ENCODE measurements at places on chromosomes 6 and 20.

DNA sequence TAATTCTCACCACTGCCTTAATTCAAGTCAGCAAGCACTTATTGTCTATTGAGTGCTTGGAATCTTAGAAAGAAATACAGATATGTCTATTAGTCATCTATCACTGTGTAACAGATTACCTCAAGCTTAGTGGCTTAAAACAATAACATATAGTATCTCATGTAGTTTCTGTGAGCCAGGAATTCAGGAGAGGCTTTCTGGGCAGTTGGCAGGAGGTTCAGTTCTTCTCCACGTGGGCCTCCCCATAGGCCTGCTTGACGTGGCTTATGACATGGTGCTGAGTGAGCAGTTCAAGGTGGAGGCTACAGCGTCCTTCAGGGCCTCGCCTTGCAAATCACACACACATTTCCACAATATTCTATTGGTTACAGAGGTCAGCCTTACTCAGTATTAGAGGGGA is 69.7 kb downstream of the DTD1 start:
- no peak overlapping the region for H3K4me3 ChIP-seq
- H3K4me1 ChIP-seq, result no peaks in the 10 kb centered on the region
- no peaks in the 10 kb centered on the region for H3K27me3 ChIP-seq
- H3K36me3 ChIP-seq, result no peaks in the 10 kb centered on the region

DNA sequence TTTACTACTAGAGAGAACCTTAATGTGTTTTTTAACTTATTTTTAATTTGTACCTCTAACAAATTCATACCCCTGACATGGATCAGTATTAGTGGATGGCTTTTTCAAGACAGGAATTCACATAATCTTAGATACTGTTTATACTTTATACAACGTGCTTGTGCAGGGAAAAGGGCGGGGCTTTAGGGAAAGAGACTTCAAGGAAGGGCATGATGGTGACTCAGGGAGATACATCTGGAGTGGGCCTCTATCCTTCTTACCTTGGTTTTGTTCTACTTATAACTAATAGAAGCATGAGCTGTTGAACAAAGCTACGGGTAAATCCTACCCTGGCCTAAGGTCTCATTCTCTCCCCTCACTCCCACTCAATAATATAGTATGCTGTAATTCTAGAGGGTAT is 160.8 kb downstream of the C6orf58 start:
- DNase-seq, result no peak
- H3K27me3 ChIP-seq, result no peaks in the 10 kb centered on the region
- no peak overlapping the region for H3K27ac ChIP-seq
- H3K4me1 ChIP-seq, result no peaks in the 10 kb centered on the region
- H3K36me3 ChIP-seq, result peaks cover 2% of the 10 kb centered on the region
- no peak overlapping the region for H3K4me3 ChIP-seq

DNA sequence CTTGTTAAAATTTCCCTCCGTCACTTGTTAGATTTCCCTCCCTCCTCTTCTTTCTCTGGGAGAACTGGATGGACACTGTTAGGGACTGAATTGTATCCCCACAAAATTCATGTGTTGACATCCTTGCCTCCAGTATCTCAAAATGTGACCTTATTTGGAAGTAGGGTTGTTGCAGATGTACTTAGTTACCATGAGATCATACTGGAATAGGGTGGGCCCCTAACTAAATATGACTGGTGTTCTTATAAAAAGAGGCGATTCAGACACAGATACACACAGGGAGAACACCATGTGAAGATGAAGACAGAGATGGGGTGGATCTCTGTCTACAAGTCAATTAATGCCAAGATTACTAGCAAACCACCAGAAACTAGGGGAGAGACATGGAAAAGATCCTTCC is 139.5 kb downstream of the ALDH8A1 start:
- peaks cover 2% of the 10 kb centered on the region for H3K27me3 ChIP-seq
- no peak overlapping the region for H3K4me3 ChIP-seq
- DNase-seq, result no peak
- H3K27ac ChIP-seq, result no peak overlapping the region

DNA sequence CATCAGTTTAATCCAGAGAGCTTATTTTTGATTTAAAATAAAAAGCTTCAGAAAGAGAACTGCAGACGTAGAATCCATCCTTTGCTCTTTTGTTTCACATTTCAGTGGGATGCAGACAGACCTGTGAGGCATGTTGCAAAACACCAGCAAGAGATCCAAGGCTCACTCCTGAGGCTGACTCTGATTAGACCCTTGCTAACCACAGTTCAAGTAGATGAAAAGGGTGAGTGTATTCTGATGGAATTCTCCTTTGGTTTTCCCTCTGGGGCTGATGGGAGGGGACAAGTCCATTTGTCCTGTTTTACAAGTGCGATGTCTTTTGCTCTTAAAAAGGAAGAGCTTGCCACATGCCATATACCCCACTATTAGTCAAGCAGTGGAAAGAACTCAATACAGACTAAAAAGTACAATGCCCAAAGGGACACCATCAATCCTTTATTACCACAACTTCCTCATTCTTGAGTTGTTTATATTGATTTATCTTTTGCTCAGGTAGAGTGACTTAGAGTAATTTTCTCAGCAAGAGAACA is 772.7 kb downstream of the MAFB start:
- H3K4me1 ChIP-seq, result no peaks in the 10 kb centered on the region
- no peak overlapping the region for H3K4me3 ChIP-seq
- peaks cover 6% of the 10 kb centered on the region for H3K27me3 ChIP-seq
- no peak for DNase-seq
- H3K27ac ChIP-seq, result no peak overlapping the region
- H3K36me3 ChIP-seq, result no peaks in the 10 kb centered on the region

- no peaks in the 10 kb centered on the region for H3K4me1 ChIP-seq
- H3K27ac ChIP-seq, result no peak overlapping the region
- H3K27me3 ChIP-seq, result no peaks in the 10 kb centered on the region
- no peak overlapping the region for H3K4me3 ChIP-seq
- no peak for DNase-seq
- no peaks in the 10 kb centered on the region for H3K36me3 ChIP-seq
Observed at GRCh38 chr6:148438632-148439031, 96.0 kb downstream of the SASH1 start.

GRCh38 chr6:71079677-71080076 is 122.8 kb upstream of the B3GAT2 start:
- H3K4me3 ChIP-seq, result no peak overlapping the region
- no peaks in the 10 kb centered on the region for H3K27me3 ChIP-seq
- DNase-seq, result no peak
- no peaks in the 10 kb centered on the region for H3K4me1 ChIP-seq

- H3K4me1 ChIP-seq, result no peaks in the 10 kb centered on the region
- no peak overlapping the region for H3K4me3 ChIP-seq
Observed at GRCh38 chr20:58994390-58995159, 12.5 kb downstream of the CTSZ start.

- no peak for DNase-seq
Observed at GRCh38 chr20:46137816-46138215, 19.7 kb downstream of the CD40 start.

DNA sequence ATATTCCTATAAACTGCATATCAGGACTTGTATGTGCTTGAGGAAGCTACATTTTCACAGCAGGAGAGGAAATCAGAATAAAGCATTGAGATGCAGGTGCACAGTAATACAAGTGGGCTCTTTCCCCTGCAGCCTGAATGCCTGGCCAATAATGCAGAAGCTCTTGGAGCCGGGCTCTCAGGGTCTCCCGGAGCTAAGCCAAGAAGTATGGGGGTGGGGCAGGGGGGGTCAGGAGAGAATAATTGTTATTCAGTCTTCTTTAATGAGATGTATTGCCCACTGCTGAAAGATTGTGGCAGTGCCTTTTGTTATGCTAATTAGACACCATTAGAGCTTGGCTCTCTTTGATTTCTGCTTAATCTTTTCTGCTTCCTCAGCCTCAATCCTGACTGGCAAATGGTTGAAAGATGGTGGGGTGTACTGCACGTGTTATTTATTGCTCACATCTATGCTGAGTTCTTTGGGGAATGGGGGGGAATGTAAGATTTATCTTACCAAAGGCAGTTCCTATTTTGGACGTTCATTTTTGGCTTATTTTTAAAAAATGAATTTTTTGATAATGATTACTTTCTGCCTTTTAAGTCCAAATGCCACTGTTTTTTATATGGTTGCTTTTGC is 407.6 kb upstream of the SOX4 start:
- H3K4me1 ChIP-seq, result no peaks in the 10 kb centered on the region
- no peak for DNase-seq
- no peak overlapping the region for H3K27ac ChIP-seq
- H3K36me3 ChIP-seq, result no peaks in the 10 kb centered on the region
- H3K4me3 ChIP-seq, result no peak overlapping the region

- DNase-seq, result no peak
- H3K27ac ChIP-seq, result no peak overlapping the region
- H3K36me3 ChIP-seq, result peaks cover 27% of the 10 kb centered on the region
- H3K4me3 ChIP-seq, result no peak overlapping the region
Observed at GRCh38 chr6:113960795-113961194, 10.2 kb downstream of the HDAC2 start.

GRCh38 chr6:41648921-41649320 is 10.7 kb downstream of the MDFI start:
- H3K4me1 ChIP-seq, result no peaks in the 10 kb centered on the region
- H3K36me3 ChIP-seq, result no peaks in the 10 kb centered on the region
- H3K27me3 ChIP-seq, result no peaks in the 10 kb centered on the region
- H3K27ac ChIP-seq, result no peak overlapping the region
- no peak for DNase-seq

DNA sequence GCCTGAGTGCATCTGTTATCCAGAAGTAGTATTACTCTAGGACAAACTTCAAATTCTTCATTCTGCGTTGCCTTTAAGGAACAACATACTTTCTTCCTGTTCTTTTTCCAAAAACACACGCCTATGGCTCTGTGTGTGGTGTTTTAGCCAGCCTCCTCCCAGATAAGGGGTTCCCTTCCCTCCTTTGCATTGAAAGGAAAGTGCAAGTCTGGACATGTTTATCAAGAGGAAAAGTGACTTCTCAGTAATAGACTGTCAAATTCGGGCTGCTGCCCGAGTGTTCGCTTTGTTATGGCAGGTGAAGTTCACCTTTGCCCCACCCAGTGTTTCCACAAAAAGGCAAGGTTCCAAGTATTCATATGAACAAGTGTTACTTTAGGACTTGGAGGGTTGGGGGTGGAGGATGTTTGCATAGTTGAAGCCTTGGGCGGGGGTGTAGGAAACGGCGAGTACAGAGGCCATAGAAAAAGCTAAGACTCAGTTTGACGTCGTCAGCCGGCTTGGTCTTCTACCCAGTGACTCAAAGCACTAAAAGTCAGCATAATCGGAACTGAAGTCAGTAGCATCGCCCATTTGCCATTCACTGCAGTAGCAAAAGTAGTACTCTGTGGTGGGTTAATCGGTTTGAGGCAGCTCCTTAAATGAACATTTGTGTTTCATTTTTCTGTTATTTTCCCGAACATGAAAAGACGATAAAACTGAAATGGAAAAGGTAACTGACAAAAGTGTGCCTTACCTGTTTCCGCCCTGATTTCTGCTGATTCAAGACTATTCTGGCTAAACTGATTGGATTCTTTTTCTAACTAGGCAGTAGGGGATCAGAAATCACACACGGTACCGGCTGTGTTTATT is 12.5 kb downstream of the PRDM1 start:
- H3K27ac ChIP-seq, result peak overlapping the region; percentile 53
- no peaks in the 10 kb centered on the region for H3K27me3 ChIP-seq
- peak overlapping the region; percentile 72 for H3K4me3 ChIP-seq
- peaks cover 36% of the 10 kb centered on the region for H3K4me1 ChIP-seq
- peaks cover 7% of the 10 kb centered on the region for H3K36me3 ChIP-seq
- DNase-seq, result peak; percentile 55

DNA sequence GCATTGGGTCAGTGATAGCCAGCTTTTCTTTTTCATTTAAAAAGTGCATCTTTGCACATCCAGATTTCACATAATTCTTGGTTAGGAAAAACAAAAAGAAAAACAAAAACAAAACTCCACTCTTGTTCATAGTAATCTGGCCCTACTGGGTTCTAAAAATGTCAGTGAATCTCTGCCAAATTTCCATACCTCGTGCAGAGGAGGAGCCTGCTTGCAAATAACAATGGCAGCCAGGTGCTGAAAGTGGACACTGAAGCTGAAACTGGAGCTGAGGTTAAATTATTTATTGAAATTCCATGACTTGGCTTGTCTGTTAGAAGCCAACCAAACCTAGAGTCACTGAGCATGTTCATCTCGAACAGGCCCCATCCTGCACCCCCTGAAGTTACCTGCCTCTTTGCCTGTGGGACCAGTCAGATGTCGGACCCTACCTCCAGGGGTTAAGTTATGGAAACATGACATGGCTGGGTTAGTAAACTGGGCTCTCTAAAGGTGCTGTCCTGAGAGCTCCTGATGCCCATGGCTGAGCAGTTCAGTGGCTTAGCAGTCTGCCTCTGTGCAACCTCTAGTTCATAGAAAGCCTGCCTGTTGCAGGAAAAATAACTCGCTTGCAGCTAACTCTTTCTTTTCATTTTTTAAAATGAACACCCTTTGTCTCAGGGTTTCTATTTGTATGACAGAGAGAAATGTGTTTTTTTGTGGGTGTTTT is 42.7 kb downstream of the CLIC5 start:
- H3K27me3 ChIP-seq, result no peaks in the 10 kb centered on the region
- no peaks in the 10 kb centered on the region for H3K4me1 ChIP-seq
- no peak overlapping the region for H3K4me3 ChIP-seq

- H3K27ac ChIP-seq, result no peak overlapping the region
- H3K27me3 ChIP-seq, result no peaks in the 10 kb centered on the region
Observed at GRCh38 chr6:17740559-17741220, 34.0 kb upstream of the NUP153 start.

- H3K27me3 ChIP-seq, result no peaks in the 10 kb centered on the region
- no peak overlapping the region for H3K4me3 ChIP-seq
- H3K4me1 ChIP-seq, result no peaks in the 10 kb centered on the region
- no peak for DNase-seq
- no peaks in the 10 kb centered on the region for H3K36me3 ChIP-seq
- no peak overlapping the region for H3K27ac ChIP-seq
Observed at GRCh38 chr6:120354452-120355098, 979.7 kb downstream of the TBC1D32 start.

DNA sequence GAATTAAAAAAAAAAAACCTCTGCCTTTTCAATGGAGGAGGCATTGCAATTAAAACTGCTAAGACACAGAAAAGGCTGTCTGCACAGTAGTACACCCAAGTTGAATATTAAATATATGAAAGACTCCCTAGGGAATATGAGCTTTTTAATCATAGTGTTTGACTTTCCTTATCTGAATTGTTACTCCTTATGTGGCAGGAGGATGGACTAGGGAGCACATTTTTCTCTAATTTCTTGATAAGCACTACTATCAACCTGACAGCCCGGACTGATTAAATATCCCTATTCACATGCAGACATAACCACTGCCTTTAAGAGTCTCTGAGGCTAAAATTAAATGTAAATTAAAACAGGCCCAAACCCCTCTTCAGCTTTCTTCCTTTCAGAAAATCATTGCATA is 428.6 kb upstream of the GJE1 start:
- H3K27ac ChIP-seq, result no peak overlapping the region
- H3K4me1 ChIP-seq, result no peaks in the 10 kb centered on the region
- DNase-seq, result no peak
- H3K36me3 ChIP-seq, result no peaks in the 10 kb centered on the region
- H3K27me3 ChIP-seq, result no peaks in the 10 kb centered on the region
- H3K4me3 ChIP-seq, result no peak overlapping the region
